ENCODE measurements at places on chromosomes 3 and 15.

DNA sequence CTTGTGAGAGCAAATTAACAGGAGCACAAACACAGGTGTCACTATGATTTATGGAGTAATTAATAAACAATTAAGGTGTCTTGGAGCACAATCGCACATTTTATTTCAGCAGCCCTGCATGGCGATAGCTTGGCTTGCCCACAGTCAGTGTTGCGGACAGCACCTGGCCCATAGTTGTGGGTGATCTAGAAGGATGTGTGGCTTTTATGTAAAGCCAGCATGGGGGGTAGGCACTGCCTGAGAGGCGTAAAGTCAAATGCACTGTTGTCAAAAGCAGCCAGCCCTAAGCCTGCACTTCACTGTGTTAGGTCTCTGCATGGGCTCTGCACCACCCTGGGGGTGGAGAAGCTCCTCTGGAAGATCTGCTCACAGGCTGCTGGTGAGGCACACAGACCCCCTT is 177.4 kb upstream of the PPP2R3A start:
- DNase-seq = no peak

DNA sequence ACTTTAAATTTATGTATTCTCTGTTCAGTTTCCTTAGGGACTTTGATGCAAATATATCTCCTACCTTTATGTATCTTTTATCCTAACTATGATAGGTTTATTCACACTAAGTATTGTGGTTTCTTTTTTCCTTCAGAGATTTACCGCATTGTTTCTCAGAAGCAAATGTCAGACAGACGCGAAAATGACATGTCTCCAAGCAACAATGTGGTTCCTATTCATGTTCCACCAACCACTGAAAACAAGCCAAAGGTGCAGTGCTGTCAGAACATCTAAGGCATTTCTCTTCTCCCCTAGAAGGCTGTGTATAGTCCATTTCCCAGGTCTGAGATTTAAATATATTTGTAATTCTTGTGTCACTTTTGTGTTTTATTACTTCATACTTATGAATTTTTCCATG is 18.3 kb downstream of the RAB11A start:
- no peak for DNase-seq

DNA sequence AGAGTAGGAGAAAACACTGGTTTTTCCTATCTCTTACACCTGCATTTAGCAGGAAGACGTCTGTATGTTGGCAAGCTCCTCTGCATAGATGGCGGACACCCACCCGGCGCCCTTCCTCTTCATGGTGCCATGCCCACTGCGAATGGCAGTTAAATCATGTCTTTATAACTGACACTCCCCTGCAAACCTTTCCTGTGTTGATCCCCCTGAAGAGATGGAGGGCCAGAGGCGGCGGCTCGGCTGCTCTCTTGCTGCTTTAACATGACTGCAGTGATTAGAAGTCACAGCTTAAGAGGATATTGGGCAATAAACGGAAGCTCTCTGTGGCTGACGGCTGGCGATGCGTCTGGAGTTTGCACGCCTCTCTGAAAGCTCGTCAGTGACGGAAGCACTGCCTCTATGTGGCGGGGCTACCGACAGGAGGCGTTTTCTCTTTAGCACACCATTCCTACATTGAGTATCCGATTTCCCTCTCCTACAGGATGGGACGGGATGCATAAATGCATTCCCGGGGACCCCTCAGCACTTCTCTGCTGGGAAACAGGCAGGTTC is 25.5 kb upstream of the SNRPA1 start:
- peak; percentile 40 for DNase-seq

DNA sequence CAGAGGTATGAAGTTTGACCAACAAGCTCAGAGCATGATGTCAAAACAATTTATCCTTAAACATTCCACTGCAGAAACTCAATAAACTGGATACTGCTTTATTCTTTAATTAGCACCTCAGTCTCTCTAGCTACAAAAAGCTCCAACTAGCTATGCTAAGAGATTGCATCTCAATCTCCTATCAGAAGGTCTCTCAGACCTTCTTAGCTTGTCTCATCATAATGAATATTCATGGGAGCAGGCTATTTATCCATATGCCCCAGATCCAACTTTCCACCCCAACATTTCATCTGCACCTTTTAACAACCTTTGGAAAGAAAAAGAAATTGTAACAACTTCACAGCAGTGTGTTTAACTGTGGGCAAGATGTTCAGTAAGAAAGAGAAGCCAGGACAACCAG is 11.3 kb upstream of the ZCWPW2 start:
- no peak for DNase-seq

DNA sequence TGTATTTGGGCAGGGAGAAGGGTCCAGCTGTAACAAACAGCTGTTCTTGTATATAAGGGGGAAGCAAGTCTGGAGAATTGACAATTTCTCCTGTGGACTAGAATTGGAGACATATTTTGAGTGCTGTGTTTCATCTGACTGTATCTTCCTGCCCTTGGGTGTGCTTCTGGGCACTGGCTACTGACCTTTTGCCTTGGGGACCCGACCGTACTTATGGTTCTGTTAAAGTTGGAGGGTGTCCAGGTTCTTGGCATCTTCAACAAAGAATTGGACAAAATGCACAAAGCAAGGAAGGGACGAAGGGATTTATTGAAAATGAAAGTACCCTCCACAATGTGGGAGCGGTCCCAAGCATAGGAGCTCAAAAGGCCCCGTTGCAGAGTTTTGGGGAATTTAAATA is 31.0 kb downstream of the MAP2K1 start:
- no peak for DNase-seq

- DNase-seq = peak; percentile 10
These were observed 103.0 kb downstream of the LARS2 start for GRCh38 chr3:45491344-45491743.

DNA sequence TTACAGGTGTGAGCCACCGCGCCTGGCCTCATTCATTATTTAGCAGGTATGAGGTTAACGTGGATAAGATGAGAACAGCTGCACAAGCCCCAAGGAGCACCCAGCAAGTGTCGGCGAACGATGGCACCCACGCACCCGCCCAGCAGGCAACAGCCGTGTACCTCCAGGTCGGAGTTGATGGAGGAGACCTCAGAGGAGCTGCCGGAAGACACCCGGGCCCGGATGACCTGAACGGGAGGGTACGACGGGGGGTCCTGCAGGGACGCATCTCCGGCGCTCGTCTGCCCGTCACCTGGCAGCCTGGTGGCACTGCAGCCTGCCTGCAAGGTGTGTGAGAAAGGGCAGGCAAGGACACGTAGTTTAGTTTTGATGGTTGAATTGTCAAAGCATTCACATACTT is 29.1 kb downstream of the TMEM44 start:
- DNase-seq = no peak

- no peak for DNase-seq
These were observed 51.9 kb downstream of the EPHB1 start for GRCh38 chr3:134846911-134847317.

- no peak for DNase-seq
These were observed 446.1 kb upstream of the RARB start for GRCh38 chr3:24981924-24982323.

DNA sequence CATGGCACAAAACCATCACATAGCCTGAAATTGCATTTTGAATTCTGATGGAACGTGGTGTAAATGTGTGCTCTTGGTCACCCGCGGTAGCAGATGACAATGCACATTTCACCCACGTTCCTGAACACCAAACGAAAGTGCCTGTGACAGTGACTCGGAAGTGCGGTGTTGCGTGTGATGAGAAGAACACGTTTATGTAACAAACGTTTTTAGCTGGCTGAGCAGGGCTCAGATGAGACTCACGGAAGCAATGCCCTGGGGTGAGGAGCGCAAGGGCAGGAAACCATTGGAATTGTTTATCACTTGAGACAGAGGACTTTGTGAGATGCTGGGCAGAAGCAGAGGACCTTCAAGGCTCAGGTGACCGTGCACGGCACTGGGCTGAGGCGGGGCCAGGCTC is 449.2 kb upstream of the CFAP20DC start:
- DNase-seq = no peak

GRCh38 chr3:152724270-152724669 is 110.7 kb upstream of the P2RY1 start:
- no peak for DNase-seq

- no peak for DNase-seq
These were observed 109.6 kb upstream of the TMCO5A start for GRCh38 chr15:37824717-37825382.

- no peak for DNase-seq
These were observed 65.1 kb upstream of the GUCA1C start for GRCh38 chr3:109018828-109019227.

- no peak for DNase-seq
These were observed 78.5 kb downstream of the ARNT2 start for GRCh38 chr15:80482696-80483095.

DNA sequence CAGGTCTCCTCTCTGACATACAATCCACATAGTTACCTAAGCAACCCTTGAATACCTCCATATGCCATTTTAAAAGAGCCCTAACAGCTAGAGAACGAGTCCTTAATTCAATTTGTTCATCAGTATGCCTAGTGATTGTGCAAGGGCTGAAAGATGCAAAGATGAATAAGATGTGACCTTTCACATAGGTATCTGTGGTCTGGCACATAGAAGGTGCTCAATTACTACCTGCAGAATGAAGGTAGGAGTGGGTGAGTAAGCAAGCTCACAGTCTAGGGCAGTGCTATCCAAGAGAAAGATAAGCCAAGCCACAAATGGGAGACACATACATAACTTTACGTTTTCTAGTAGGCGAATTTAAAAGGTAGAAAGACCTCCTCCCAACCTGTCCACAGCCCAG is 157.9 kb downstream of the OSBPL10 start:
- DNase-seq = no peak

GRCh38 chr3:99232696-99233095 is 331.2 kb upstream of the DCBLD2 start:
- no peak for DNase-seq

DNA sequence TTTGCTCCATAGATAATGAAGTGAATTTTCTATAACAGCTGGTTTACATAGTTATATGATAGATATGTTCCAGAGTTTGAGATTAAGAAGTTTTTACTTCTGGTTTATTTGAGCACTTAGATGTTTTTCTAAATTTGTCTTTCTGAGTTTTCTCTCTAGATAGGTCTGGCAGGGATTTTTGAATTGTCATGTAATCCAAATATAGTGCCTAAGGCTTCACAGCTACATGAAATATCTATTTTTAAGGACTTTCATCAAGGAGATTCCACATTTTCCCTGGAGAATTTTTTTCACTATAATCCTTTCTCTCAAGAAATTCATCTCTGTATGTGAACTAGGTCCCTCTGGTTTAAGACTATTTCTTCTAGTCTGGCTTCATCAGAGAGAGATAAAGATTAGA is 12.0 kb downstream of the PPM1L start:
- DNase-seq = no peak

DNA sequence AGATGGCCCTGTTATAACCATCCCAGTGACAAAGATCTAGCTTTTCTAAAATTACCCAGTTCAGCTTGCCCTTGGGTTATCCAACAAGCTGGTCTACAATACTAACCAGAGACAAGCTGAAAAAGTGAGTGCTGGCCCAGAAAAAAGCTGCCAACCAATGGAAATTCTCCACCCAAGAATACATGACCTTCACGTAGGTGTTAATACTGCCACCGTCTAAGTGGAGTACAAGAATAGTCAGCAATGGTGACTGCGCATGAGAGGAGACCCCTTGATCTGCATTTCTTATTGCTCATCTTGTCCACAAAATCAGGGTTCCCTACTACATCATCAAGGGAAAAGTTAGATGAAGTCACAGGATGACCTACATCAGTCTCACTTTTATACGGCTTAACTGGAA is 15.8 kb upstream of the PLCH1 start:
- DNase-seq = no peak

DNA sequence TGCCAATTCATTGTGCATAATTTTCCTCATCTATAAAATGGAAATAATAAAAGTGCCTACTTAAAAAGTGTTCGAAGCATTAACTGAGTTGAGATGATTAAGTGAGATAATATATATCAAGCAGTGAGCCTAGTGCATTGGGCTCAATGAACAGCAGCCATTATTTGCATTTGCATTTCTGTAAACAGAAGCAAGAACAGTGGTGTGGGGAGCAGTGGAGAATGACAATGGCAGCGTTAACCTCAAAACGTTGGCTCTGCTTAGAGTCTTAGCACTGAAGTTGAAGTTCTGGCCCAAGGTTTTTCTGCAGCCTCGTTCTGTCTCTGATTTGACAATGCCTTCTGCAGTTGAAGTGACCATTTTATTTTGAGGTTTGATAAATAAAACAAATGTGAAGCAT is 466.3 kb upstream of the ONECUT1 start:
- no peak for DNase-seq

GRCh38 chr3:143002727-143003126 is 1.4 kb downstream of the U2SURP start:
- DNase-seq = no peak

DNA sequence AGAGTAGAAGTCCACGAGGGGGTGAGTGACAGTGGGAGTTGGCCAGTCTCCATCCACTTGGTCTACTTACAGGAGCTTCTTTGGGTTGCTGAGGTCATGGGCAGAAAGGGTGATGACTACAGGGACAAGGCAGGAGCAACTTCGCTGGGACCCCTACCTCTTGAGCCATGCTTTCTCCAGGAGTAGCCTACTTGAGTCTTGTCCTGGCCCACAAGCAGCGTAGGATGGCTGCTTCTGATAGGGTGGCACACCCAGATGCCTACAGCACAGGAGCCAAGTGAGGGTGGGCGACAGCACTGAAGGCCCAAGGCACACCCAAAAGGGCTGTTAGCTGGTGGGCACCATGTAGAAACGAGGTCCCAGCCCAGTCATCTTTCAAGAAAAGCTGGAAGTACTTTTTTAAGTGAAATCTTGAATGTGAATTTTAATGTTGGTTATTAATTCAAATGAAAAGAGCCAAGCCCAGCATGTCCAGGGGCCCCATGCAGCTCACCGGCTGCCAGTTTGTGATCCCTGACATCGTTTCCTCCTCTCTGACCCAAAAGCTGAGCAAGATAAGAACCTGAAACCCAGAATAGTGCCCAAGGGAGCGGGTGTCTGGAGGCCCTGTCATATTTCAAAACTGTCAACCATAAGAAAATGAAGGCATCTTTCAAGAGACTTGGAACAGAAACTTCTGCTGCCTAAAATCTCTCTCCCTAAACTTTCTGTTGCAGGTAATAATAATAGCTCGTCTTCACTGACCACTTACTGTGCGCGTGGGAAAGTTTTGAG is 2.2 kb upstream of the CPEB1 start:
- DNase-seq = no peak

DNA sequence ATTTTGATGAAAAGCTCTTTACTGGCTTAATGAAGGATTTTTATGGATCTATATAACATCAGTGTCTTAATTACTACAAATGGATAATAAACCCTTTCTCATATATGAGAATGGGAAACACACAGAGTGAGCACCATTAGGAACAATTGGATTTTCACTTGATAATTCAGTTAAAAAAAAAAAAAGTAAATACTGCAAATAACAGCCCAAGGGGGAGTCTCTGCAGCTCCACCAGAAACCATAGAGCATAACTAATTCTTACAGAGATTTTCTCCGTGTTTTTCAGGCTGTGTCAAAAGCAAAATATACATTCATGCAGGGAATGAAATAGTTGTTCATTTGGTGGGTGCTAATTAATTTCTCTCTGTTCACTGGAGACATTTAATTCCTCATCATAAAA is 125.3 kb downstream of the EBLN2 start:
- DNase-seq = no peak

DNA sequence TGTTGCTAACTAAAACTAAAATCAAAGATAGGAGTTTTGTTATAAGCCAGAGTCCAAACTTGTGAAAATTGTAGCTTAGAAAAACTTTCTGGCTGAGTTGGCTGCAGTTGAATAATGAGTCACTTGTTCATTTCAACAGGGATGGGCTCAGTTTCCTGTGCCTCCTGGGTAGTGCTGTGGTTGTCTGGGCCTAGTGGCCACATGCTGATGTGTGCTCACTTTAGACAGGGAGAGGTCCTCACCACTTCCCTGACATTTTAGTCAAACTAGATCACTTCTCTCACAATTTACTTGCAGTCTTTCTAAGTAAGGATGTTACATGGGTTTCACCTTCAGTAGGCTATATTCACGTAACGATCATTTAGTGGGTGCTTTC is 6.3 kb upstream of the UBE2Q2 start:
- DNase-seq = peak; percentile 28
